ENCODE measurements at places on chromosomes 4 and X.
A peak's percentile ranks its signal among the peaks of the same experiment; 100 is the strongest.

GRCh38 chrX:111483881-111484280 is 27.6 kb upstream of the SERTM2 start:
- DNase-seq: no peak

DNA sequence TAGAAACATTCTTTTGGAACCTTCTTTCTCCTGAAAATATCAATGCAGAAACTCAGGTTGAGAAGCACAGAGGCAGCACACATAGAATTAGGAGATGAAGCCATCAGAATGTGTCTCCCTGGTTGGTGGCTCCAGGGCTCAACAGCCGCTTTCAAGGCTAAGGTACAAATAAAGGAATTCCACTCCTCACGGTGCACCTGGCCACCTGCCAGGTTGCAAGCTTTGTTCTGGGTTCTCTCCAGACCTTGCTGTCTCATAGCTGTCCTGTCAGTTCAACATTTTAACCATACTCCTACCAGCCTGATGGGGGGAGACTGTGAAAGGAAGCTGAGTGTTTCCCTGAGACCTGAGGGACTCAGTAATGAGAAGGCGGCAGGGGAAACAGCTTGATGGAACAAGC is 96.3 kb upstream of the HPF1 start:
- no peak for DNase-seq

DNA sequence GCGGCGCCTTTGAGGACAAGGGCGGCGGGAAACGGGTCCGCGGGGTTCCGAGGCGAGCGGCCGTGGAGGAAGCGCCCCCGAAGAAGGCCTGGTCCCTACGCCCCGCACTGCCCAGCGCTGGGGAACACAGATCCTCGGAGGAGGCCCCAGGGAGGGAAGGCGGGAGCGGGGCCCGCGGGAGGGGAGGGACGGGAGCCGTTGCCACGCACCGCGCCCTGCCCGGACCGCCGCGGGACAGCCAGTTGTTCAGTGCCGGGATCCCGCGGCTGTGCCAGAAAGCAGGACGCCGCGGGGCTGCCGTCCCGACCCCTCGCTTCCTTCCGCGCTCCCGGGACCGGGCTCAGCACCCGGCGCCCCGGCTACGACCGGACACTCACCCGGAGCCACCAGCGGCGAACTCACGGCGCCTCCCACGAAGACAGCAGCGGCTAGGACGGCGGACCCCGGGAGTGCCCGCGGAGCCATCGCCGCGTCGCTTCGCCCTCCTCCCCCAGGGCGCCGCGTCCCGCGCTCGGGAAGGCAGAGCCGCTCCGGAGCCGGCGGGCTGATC is 278 bp downstream of the RELL1 start:
- no peak for DNase-seq

- DNase-seq: no peak
Measured at GRCh38 chr4:61041527-61041926, 158.6 kb upstream of the ADGRL3 start.

DNA sequence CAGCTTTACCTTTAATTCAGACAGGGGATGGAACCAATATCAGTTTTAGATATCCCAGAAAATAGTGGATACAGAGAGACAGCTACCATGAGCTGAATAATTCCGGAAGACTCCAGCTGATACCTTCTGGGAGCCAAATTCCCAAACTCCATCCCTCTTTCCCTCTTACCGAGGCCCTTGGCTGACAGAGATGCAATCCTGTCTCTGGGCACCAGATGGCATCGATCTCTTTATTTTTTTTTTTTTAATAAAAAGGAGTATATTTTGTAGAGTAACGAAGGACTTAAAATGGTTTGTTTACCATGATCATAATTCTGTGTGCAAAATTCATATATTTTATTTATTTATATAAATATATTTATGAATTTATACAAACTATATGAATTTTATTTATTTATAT is 31.0 kb downstream of the RAB40A start:
- DNase-seq: no peak

DNA sequence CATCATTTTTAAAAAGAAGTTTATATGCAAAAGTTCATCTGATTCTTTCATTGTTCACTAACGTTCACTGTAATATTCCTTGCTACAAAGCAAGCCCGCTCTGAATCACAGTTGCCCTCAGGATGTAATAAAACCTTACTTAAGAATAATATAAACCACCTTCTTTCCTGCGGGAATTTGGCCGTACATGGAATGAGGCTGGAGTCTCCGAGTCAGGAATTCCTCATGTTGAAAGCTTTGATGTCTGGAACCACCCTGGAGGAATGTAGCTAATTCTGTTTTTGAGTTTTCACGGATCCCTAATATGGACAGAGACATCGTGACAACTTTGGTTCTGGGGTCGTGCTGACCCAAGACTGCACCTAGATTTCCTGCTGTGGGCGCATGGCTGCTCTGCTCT is 58.5 kb downstream of the CRLF2 start:
- DNase-seq: no peak

DNA sequence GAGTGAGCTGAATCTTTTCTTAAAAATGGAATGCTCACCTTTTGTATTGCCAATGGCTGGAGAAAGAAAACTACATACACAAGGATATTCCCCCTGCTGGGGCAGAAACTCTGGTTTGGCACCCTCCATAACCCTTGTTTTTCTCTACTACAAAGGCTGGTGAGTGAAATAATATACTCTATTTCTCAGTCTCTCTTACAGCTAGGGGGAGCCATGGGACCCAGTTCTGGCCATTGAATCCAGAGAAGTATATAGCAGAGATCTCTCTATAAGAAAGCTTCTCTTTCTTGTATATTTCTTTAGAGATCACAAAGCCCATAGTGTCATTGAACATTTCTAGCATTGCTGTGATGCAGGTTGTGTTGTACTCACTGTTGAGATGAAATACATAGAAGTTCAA is 49.8 kb downstream of the SMPX start:
- DNase-seq: no peak

GRCh38 chr4:141636771-141637460 is 533 bp downstream of the IL15 start:
- DNase-seq: peak; percentile 51

DNA sequence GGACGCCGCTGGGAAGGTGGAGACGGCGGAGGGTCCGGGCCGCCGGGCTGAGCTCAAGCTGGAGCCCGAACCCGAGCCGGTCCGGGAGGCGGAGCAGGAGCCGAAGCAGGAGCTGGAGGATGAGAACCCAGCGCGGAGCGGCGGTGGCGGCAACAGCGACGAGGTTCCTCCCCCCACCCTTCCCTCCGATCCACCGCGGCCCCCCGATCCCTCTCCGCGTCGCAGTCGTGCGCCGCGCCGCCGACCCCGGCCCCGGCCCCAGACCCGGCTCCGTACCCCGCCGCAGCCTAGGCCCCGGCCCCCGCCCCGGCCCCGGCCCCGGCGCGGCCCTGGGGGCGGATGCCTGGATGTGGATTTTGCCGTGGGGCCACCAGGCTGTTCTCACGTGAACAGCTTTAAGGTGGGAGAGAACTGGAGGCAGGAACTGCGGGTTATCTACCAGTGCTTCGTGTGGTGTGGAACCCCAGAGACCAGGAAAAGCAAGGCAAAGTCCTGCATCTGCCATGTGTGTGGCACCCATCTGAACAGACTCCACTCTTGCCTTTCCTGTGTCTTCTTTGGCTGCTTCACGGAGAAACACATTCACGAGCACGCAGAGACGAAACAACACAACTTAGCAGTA is 483 bp downstream of the USP27X start:
- no peak for DNase-seq

DNA sequence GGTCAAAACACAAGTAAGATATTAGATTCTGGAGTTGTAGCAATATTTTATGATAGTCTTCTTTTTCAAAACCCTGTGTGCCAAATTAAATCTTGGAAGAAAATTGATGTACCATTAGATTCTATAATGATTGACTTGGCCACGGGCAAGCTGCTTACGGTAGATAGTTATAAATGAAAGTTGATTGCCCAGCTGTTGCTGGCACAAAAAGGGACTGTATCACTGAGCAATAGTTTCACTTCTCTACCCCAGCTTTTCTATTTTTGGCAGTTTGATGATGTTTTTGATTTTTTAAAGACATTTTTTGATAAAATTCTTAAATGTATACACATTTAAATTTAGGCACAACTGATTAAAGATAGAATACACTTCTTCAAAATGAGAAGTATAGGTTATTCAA is 333.3 kb downstream of the TRAM1L1 start:
- no peak for DNase-seq

DNA sequence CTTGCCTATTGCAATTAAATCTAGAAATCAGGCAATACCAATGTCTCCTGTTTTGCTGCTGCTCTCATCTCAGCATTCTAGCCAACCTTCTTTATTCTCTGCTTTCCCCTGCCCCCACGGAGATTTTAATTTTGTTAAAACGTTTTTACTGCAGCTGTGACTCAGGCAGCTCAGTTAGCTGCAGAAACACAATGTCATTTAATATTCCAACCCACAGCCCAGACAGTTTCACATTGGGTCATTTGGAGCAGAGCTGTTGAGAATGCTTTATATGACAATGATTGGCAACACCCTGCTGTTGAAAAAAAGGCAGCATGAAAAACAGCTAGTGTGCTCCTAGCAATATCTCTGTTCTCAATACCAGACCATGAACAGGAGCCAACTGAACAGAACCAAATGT is 12.6 kb upstream of the SLC10A4 start:
- no peak for DNase-seq

GRCh38 chr4:182884040-182884439 is 33.1 kb downstream of the DCTD start:
- no peak for DNase-seq

DNA sequence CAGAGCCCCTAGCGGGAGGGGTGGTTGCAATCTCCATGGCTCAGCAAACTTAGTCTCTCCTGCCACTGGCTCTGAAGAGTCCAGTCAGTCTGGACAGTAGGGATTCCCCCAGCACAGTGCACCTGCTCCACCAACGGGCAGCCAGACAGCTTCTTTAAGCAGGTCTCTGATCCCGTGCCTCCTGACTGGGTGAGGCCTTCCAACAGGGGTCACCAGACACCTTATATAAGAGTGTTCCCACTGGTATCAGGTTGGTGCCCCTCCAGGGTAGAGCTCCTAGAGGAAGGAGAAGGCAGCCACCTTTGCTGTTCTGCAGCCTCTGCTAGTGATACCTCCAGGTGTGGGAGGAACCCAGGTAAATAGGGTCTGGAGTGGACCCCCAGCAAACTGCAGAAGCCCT is 1393.4 kb downstream of the STIM2 start:
- no peak for DNase-seq

DNA sequence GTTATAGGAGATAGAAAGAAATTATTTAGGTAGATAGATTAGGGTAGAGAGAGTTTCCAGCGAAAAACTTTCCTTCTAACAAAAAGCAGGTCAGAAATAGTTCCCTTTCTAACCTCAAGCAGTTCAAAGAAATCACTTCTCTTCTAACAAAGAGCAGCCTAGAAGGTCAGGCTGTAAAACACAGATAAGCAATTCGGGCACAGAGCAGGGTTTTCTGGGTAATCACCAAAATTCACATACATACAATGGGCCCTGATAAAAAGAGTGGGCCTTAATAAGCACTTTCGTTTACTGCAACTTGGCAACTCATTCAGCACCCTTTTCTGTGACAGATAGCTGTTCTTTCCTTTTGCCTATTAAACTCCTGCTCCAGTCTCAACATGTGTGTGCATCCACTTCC is 13.4 kb upstream of the NAF1 start:
- no peak for DNase-seq

- no peak for DNase-seq
Measured at GRCh38 chr4:13261486-13262257, 222.5 kb downstream of the RAB28 start.

- DNase-seq: no peak
Measured at GRCh38 chr4:107147873-107148272, 111.8 kb upstream of the DKK2 start.

DNA sequence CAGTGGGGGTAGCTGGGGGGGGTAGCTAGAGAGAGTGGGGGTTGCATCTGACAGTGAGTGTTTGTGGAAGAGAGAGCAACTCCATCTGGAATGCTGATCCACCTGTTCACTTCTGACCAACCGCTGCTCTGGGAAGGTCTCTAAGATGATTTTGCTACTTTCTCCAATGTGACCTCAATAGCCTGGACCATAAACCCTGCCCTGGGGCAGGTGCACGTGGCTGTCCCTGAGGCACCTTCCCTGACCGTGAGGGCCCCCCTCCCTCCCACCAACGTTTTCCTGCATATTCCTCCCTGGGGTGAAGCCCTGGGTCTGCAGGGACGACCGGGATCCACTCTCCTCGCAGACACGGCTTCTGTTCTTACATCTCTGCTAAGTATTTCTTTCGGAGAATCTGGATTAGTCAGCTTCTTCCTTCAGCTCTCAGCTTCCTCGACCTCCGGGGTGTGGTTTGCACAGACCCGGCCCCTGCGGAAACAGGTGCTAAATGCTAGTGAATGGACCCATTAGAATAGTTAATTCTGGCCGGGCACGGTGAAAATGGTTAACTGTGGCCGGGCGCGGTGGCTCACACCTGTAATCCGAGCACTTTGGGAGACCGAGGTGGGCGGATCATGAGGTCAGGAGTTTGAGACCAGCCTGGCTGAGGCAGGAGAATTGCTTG is 21.4 kb upstream of the PLCXD1 start:
- DNase-seq: no peak

DNA sequence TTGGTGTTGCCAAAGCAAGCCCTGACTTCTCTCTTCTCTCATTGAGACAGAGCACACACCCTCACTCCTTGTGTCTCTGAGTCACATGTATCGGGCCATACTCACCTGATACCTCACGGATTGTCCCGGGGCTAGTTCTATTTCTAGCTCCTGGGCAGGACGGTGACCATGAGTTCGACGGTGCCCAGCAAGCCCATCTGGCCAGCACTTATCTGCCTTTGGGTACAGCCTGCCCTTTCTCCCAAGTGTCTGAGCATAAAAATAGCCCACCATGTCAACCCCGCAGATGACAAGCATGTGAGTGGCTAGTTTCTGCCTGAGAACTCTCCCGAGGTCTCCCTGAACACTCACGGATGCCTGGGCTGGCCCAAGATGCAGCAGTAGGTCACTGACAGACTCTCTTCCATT is 158.5 kb downstream of the DHRSX start:
- no peak for DNase-seq

DNA sequence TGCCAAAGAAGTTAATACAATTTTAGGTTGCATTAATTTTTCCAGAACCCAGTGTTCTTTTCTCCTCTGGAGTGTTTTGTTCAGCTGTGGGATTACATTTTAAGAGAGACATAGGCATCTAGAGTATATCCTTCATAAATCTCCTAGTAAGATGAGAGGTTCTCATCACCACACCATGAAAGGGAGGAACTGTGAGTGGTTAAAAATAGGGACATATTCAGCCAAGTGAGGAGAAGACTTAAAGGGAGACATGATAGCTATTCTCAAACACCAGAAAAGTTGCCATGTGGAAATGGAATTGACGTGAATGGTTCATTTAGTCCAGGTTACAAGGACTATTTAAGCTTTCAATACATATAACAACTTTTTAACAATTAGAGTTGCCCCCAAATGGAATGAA is 6.5 kb upstream of the MRPL1 start:
- DNase-seq: no peak

DNA sequence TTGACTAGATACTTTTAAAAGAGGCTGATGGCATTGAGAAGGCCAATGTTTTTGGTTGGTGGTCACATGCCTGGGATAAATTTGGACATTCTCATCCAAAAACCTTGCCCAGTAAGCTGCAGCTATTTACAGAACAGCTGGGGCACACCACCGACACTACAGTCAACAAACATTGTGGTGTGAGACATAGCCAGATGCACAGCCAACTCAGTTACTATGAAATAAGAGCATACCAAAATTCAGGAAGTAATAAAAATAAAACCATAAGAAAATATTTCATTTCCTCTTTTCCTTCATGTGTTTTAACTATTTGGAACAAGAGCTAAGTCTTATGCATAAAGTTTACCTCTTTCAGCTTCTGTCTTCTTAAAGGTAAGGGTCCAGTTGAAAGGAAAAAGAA is 8.8 kb downstream of the PPM1K start:
- DNase-seq: no peak
